CD4-positive, CD25-positive, alpha-beta regulatory T cell (primary cell): ENCODE measurements at places on chromosomes 2 and 18.

DNA sequence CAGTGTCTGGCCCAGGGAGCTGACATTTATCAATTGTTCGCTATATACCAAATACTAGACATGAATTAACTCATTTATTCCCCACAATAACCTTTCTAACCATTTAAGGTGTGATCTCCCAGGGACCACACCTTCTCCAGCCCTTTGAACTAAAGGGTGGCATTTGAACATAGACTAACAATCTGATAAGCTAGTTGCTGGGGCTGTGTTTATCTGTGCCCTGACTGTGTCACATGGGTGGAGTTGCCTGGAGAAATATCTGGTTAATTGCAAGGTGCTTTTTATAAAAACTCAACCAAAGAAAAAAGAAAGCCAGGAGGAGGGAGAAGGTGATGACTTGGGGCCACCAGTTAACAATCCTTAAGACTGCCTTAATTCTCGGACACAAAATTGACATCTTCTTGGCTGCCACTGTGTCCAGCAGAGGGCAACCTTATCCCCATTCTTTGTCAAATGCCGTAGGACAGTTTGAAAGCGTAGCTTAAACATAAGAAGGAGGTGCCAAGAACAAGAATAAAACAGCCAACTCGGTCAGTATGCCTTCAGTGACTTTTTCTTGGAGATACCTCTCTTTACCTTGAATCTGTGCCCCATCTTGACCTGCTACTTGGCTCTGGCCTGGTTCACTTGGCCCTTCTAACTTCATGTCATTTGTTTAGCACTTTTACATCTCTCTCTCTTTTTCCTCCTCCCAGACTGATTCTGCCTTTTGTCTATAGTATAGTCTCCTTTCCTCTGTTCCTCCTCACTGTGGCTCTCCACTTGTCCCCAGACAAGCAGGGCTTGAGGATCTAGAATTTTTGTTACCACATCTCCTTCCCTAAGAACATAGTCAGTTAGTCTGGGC, 183.4 kb downstream of the MYO3B start:
- H3K4me3 ChIP-seq: no peak overlapping the region
- H3K27me3 ChIP-seq: peaks cover 17% of the 10 kb centered on the region
- no peaks in the 10 kb centered on the region for H3K4me1 ChIP-seq
- no peak overlapping the region for H3K27ac ChIP-seq
- no peaks in the 10 kb centered on the region for H3K36me3 ChIP-seq

GRCh38 chr2:131034122-131035051, 58.9 kb downstream of the FAM168B start:
- no peak overlapping the region for H3K27ac ChIP-seq
- H3K27me3 ChIP-seq: peaks cover 7% of the 10 kb centered on the region

DNA sequence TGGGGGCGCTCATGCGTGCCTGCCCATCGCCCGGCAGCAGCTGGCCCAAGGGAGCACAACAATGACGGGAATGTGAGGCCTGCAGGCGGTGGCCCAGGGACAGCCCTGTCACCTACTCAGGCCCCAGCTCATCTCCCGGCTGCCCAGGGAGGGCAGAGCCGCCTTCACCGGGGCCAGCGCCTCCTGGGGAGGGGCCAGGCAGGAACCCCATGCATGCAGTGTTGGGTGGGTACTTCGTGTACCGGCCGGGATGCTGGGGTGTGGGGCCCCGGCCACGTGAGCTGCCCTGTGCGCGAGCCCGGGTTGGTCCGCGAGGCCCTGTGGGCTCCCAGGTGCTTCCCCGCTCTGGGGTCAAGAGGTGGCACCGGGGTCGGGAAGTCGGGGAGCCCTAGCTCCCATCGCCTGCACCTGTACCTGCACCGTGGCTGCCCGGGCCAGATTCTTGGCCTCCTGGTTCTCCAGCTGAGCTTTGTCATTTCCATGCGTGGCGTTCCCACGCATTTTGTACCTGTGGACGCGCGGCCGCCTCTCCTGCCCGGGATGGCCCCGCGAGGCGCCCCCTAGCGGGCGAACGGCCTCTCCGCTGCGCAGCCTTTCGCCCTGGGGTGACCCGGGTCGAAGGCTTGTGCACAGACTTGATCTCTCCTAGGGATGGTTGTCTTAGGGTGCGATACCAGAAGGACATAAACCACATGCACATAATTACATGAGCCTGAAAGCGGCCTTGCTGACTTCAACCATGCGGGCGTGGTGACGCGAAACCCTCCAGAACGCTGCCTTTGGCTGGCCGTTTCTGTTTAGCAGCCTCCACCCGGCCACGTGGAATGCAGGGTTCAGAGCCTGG, 950 bp downstream of the KLHL30 start:
- DNase-seq: peak; percentile 26
- H3K27me3 ChIP-seq: no peaks in the 10 kb centered on the region
- H3K27ac ChIP-seq: no peak overlapping the region
- H3K4me1 ChIP-seq: peaks cover 6% of the 10 kb centered on the region
- H3K36me3 ChIP-seq: no peaks in the 10 kb centered on the region

- no peak overlapping the region for H3K27ac ChIP-seq
- no peaks in the 10 kb centered on the region for H3K27me3 ChIP-seq
- no peak overlapping the region for H3K4me3 ChIP-seq
- H3K36me3 ChIP-seq: no peaks in the 10 kb centered on the region
Measured at GRCh38 chr2:196703695-196704094, 64.2 kb downstream of the CCDC150 start.

DNA sequence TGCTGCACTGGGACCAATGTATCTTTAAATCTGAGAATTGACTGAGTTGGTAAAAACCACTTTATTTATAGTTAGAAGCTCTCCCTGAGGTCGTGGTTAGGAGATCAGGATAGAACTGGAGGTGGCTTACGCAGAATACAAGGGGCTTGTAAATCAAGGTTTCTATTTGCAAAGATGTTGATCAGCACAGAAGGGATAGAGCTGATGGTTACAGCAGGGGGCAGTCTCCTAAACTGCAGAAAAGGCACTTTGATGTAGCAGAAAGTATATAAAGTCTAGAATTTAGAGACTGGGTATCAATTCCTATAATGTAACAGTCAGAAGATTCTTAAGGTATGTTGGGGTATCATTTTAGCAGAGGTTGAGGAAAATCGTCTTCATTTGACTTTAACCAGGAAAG, 25.2 kb upstream of the ACVR1 start:
- no peaks in the 10 kb centered on the region for H3K27me3 ChIP-seq
- no peak for DNase-seq
- H3K27ac ChIP-seq: peak overlapping the region; percentile 42
- no peaks in the 10 kb centered on the region for H3K36me3 ChIP-seq

- no peaks in the 10 kb centered on the region for H3K27me3 ChIP-seq
- DNase-seq: no peak
- H3K4me3 ChIP-seq: no peak overlapping the region
- no peaks in the 10 kb centered on the region for H3K36me3 ChIP-seq
- H3K4me1 ChIP-seq: no peaks in the 10 kb centered on the region
Measured at GRCh38 chr18:14976736-14977430, 228.9 kb downstream of the ANKRD30B start.

DNA sequence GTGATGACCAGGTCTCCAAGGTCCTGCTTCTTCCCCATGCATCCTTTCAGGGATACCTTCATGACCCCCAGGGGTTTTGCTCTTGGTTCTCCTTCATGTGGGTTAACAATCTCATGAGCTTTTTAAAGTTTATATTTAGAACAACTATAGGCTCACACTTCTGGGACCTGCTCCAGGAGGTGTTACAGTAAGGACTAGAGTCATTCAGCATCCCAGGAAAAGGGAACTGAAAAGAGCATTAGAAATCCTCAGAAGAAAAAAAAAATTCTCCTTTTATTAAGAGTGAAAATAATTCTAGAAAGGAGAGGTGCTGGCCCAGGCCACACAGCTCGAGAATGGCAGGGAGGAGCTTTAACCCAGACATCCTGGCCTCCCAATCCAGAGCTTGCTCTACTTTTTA, 66.5 kb downstream of the SETBP1 start:
- DNase-seq: no peak
- H3K36me3 ChIP-seq: no peaks in the 10 kb centered on the region
- no peaks in the 10 kb centered on the region for H3K4me1 ChIP-seq
- no peak overlapping the region for H3K27ac ChIP-seq
- H3K4me3 ChIP-seq: no peak overlapping the region

DNA sequence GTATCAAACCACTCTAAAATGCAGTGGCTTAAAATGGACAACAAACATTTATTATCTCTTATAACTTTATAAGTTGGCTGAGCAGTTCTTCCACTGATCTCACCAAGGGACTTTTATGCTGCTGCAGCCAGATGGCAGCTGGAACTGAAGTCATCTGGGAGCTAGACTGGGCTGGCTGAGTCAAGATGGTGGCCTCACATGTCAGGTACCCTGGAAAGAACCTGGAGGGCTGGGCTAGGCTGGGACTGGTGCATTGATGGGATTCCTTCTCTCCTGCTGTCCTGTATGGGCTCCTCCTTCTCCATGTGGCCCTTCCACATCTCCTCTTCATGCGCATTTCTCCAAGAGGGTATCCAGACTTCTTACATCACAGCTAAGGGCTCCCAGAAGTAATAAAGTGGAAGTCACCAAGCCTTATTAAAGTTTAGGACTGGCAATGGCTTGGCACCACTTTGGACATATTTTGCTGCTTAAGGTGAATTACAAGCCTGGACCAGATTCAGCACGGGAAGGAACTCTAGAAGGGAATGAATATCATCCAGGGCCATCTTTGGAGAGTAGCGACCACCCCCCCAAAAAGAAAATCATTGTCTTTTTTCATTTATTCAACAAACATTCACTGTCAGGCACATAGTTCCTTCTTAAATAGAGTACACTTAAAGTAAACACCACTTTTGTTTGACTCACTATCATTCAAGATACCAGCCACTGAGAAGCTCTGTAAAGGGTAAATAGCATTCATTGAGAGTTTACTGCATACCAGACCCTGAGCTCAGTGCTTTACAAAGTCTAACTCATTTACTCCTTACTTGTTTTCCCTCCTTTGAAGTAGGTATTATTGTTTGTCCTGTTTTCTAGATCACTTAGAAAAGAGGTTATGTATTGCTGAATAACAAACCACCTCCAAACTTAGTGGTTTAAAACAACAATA, 138.0 kb downstream of the ZFP36L2 start:
- no peak overlapping the region for H3K4me3 ChIP-seq
- no peak for DNase-seq

- H3K27me3 ChIP-seq: no peaks in the 10 kb centered on the region
- no peak overlapping the region for H3K27ac ChIP-seq
- H3K36me3 ChIP-seq: peaks cover 9% of the 10 kb centered on the region
Measured at GRCh38 chr2:200484934-200485333, 24.9 kb downstream of the KCTD18 start.

DNA sequence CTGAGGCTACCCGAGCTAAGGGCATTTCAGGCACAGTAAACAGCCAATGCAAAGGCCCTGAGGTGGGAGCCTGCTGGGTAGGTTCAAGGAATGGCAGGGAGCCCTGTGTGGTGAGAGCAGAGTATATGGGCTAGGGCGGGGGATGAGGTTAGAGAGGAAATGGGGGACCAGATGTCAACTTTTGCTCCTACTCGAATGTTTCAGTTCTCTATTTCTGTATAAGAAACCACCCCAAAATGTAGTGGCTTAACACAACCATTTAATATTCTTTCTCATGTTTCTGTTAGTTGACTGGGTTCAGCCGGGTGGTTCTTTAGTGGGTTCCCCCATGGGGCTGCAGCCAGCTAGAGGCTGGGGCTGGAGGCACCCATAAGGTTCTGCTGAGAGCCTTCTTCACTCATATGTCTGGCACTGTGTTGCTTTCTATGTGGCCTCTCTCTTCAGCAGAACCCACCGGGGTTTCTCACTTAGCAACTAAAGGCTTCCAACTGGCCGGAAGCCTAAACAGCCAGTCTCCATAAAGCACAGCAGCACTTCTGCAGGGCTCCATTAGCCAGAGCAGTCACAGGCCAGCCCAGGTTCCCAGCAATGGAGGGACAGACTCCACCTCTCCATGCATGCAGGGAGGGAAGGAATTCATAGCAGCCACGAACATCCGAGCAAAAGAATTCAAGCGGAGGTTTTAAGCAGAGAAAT, 5.6 kb upstream of the ATOH8 start:
- H3K4me1 ChIP-seq: peaks cover 1% of the 10 kb centered on the region
- H3K27ac ChIP-seq: no peak overlapping the region
- no peak for DNase-seq

GRCh38 chr2:9200633-9201015, 6.0 kb upstream of the ASAP2 start:
- peaks cover 27% of the 10 kb centered on the region for H3K27me3 ChIP-seq
- H3K4me3 ChIP-seq: no peak overlapping the region
- no peak overlapping the region for H3K27ac ChIP-seq

DNA sequence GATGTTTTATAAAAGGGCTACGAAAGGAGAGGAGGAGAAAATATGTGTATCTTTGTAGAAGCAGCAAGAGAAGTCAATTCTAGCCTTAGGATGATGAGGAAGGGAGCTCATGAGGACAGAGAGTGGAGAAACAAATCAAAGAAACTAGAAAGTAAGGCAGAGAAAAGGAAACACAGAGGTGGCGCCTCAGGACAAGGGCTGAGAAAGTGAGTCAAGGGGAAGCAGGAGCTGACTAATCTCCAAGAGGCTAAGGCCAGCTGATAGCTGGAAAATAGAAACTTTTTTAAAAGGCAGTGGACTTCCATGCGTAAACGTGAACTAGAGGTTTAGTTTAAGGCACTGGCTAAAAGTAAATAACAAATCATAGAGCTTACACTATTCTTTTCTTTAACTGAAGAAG, 173.3 kb downstream of the ANKRD44 start:
- H3K4me3 ChIP-seq: peak overlapping the region; percentile 54
- DNase-seq: no peak
- no peaks in the 10 kb centered on the region for H3K27me3 ChIP-seq
- H3K27ac ChIP-seq: peak overlapping the region; percentile 54
- H3K4me1 ChIP-seq: peaks cover 51% of the 10 kb centered on the region
- H3K36me3 ChIP-seq: peaks cover 33% of the 10 kb centered on the region

DNA sequence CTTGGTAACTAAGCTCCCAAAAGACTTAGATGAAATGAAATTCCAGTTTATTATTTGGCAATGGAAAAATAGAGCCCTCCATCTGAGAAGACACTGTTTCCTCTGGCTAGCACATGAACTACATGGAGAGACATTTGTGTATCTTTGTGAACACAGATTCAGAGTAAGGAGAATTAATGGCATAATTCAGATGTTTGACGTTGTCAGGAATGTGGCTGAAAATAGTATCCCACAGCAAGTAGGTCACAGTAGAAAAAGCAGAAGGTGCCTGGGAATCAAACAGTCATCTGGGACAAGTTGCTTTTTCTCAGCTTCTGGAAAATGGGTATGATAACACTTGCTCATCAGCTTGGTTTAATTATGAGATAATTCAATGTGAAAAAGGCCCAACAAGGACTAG, 288.6 kb downstream of the PTPRM start:
- H3K27ac ChIP-seq: no peak overlapping the region
- no peaks in the 10 kb centered on the region for H3K27me3 ChIP-seq
- no peaks in the 10 kb centered on the region for H3K4me1 ChIP-seq
- no peaks in the 10 kb centered on the region for H3K36me3 ChIP-seq
- DNase-seq: no peak

DNA sequence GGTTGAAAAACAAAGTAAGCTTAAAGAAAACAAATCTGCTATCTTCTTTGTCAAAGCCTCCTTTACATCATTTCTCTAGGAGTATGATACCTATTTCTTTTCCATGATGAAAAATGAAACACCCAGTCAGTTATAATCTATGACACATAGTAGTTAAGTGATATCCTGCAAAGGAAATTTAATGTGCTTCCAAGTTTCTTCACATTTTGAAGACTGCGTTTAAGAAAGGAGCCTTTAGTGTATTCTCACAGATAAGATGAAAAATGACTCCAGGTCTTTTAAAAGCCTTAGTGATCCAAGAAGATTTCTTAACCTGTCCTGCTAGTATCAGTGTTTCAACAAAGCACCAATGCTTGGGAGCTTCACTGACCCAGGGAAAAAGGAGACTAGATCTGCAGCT, 356.7 kb downstream of the CCDC85A start:
- H3K4me1 ChIP-seq: no peaks in the 10 kb centered on the region
- H3K27me3 ChIP-seq: no peaks in the 10 kb centered on the region
- H3K36me3 ChIP-seq: no peaks in the 10 kb centered on the region
- DNase-seq: no peak
